KG1 (cell line): ENCODE measurements at places on chromosomes 2 and 18.
A peak's percentile ranks its signal among the peaks of the same experiment; 100 is the strongest.

GRCh38 chr2:113762377-113763118 is 6.1 kb upstream of the SLC35F5 start:
- DNase-seq, result no peak

DNA sequence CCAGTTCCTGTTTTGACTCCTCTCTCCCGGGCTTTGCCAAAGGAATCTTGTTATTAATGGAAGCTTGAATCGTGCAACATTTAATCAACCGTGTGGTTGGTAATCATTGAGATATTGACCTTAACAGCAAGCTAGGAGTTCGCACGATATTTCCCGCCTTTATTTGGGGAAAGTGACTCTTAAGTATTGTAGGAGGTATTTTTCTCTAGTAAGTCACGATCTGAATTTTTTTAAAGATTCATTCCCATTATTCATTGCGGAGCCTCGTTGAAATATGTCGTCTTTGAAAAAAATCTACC is 663 bp downstream of the NUP35 start:
- no peak for DNase-seq

GRCh38 chr2:171523088-171524017 is 1.1 kb downstream of the CYBRD1 start:
- peak; percentile 55 for DNase-seq

DNA sequence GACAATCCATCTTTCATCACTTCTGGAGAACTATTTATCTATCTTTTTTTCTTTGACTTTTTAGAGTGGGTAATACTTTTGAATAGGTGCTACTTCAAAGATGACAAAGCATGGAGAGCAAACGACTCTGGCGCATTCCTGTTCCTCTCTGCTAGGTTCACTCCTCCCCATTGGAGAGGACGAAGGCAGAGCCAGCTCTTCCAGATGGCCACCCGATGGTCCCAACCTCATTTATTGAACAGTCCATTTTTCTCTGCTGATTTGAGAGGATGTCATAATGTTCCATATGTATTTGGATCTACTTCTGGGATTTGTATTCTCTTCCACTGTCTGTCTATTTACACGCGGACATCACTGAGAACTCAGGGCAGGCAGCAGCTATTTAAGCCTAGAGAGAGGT is 284.3 kb upstream of the CXCR4 start:
- no peak for DNase-seq

DNA sequence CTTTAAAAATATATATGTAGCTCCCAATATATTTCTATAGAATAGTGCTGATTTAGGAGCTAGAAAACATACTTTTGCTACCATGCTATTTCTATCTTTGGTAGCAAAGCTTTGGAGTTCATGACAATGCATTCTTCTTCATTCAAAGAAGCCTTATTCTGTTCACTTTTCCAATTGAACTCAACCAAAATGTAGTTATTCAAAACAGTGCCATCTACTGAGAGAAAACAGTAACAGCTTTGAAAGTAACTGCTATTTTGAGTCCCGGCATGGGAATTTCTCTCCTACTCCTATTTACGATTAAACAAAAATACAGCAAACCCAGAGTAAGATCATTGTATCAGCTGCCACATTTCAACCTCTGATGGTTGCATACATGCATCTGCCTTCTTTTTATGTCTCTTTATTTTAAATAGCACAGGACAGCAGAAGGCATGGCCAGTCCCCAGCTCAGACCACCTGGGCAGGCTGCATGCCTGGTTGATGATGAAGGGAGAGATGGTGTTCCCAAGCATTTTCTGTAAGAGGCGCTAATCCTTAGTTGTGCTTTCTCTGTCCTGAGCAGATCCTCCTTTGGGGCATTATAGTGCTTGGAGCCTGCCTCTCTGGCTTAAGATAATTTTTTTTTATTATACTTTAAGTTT is 69.7 kb upstream of the SULT1C3 start:
- no peak for DNase-seq

- DNase-seq, result no peak
These were observed 797.0 kb downstream of the METTL4 start for GRCh38 chr18:1774261-1774660.

DNA sequence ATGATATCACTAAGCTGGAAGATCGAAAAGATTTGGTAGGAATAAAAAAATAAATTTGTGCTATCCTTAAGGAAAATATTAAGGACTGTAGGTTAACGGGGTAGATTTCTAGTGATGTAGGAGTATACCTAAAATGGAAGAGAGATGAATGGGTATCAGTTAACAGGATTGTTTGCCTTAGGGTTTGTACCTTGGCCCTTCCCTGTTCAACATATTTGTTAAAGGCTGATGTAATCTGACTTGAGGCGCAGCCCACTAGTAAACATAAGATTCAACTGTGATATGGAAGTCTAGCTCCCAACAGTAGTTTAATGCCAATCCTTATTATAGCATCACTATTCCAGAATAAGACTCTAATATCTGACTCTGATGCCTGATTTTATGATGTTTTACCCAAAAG is 685.2 kb downstream of the DCC start:
- no peak for DNase-seq

- peak; percentile 70 for DNase-seq
These were observed 65.9 kb upstream of the SLC16A14 start for GRCh38 chr2:230134496-230135129.

GRCh38 chr2:227406177-227407031 is 18.7 kb upstream of the SCYGR1 start:
- no peak for DNase-seq

DNA sequence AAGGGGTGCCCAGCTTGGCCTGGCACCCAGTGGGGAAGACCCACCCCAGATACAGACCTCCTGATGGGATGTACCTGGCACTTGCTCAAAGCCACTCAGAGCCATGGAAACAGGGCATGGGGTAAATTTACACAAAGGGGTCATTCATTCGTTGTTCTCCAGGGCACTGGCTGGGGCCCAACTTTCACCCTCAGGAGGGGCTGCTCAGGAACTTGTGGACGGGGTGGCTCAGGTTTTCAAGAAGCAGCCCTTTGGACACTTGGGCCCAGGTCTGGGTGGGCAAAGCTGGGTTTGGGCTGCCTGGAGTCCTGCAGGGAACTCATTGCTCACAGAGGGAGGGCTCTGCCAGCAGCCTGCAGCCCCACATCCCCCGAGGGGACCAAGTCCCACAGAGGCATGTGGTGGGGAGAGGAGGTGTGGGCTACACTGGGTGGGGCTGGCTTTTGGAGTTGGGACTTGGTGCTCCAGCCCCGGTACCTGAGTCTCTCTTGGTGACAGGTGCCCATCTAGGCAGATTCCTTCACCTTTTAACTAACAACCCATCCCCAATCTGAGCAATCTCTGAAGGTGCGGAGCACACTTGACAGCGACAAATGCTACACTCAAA is 172.3 kb downstream of the CELF4 start:
- DNase-seq, result no peak

- no peak for DNase-seq
These were observed 99.6 kb downstream of the ZAP70 start for GRCh38 chr2:97812931-97813330.

DNA sequence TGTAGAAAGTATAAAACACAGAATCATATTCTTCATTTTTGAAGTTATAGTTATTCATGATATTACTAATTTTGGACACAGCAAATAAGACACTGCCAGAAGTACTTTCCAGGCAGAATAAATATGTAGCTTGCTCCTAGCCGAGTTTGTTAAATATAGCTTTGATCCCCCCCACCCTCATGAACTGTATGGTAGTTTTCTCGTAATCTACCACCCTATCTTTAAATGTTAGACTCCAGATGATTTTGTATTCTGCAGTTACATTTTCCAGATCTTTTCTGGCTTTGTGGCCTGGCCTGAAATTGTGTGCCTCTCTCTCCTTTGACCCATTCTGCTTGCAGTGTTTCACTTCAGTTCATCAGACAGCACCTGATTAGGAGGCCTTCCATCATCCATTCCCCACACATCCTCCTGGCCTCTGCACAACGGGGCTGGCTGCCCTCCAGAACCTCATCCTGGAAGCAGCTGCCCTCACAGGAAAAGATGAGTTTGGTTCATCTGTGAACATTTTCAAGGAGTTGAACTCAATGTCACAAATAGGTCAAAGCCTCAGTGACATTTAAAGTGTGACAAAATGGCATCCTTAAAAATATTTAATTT is 4.7 kb upstream of the KCNJ3 start:
- DNase-seq, result no peak

DNA sequence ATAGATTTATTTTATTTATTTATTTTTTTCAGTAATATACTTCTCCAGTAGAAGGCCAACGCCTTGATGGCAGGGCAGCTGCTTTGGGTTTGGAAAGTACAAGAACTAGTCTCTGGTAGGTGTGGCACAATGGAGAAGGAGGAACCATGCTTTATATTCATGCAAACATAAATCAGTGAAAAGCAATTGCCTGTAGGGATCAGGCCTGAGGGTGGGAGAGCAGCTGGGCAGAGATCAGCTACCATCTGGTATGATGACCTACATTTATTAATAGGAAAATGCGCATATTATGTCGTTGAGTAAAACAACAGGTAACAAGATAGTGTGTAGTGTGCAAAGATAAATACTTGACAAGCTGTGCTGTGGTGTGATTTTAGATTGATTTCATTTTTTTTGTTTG is 120.4 kb upstream of the TLK1 start:
- no peak for DNase-seq

- DNase-seq, result no peak
These were observed 119.5 kb upstream of the SNTG2 start for GRCh38 chr2:831225-831536.

GRCh38 chr2:96984300-96984699 is 2.1 kb downstream of the FAM178B start:
- no peak for DNase-seq

DNA sequence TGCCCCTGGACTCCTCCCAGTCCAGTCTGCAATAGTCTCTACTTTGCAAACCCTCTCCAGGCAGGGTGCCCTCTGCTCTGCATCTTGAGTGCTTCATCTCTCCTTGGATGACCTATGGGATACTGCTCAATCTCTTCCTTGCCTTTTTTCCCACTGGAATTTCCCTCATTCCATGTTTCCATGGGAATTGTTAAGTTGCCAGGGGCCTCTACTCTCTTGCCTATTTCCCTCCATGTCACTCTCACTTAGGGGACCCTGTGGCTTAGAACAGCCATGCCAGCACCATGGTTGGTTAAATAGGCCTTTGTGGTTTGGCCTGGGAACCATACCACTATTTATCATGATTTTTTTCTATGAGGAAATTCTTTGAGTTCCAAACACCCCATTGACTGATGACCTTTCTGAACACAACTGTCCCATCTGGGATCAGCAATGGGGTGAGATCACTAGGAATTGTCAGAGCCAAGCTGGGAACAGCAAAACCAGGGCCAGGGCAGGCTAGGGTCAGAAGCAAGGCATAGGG is 91.4 kb upstream of the RBMS1 start:
- DNase-seq, result no peak
